ENCODE measurements at places on chromosomes 2 and 18. TPM values are rescaled to one million over a fixed set of nuclear protein-coding genes. Genes with fewer than 3 reads are reported as not detected.

The NCKAP5 gene
- total RNA-seq: 0.49 TPM

The ERCC3 gene
- 19.8 TPM for total RNA-seq

The LYPD6B gene
- not detected for total RNA-seq

The SF3B6 gene
- total RNA-seq: 209 TPM

The GPR45 gene
- total RNA-seq: not detected

The FAM161A gene
- 1.5 TPM for total RNA-seq

The TXNDC2 gene
- not detected for total RNA-seq

The TMEM87B gene
- 23.4 TPM for total RNA-seq

The DPP4 gene
- total RNA-seq: 20.2 TPM

The LCT gene
- not detected for total RNA-seq

The GCG gene
- total RNA-seq: not detected

The CXCR4 gene
- 17.2 TPM for total RNA-seq

The LOXHD1 gene
- total RNA-seq: not detected

The EN1 gene
- not detected for total RNA-seq

The PPP4R3B gene
- 38.2 TPM for total RNA-seq

The ARID5A gene
- total RNA-seq: 14.7 TPM

The TBR1 gene
- not detected for total RNA-seq

The MAB21L4 gene
- total RNA-seq: not detected

The ADAM23 gene
- 5.0 TPM for total RNA-seq

The SERPINB11 gene
- total RNA-seq: not detected

The TTC31 gene
- 22.0 TPM for total RNA-seq

The ORC2 gene
- 14.6 TPM for total RNA-seq

The CFAP221 gene
- total RNA-seq: not detected

The NEU4 gene
- not detected for total RNA-seq

The WDR54 gene
- total RNA-seq: 30.3 TPM

The ITGA6 gene
- 248 TPM for total RNA-seq

The DSG1 gene
- not detected for total RNA-seq

The ARHGAP28 gene
- 2.1 TPM for total RNA-seq

Measured in mammary microvascular endothelial cell (primary cell).